ENCODE measurements at places on chromosomes 5 and 9.

- no peak for DNase-seq
These were observed 12.7 kb downstream of the STK10 start for GRCh38 chr5:172175263-172175719.

GRCh38 chr9:112007575-112008240 lies 111.1 kb downstream of the UGCG start:
- DNase-seq: no peak

GRCh38 chr9:4510546-4511322 lies 20.5 kb downstream of the SLC1A1 start:
- DNase-seq: no peak

DNA sequence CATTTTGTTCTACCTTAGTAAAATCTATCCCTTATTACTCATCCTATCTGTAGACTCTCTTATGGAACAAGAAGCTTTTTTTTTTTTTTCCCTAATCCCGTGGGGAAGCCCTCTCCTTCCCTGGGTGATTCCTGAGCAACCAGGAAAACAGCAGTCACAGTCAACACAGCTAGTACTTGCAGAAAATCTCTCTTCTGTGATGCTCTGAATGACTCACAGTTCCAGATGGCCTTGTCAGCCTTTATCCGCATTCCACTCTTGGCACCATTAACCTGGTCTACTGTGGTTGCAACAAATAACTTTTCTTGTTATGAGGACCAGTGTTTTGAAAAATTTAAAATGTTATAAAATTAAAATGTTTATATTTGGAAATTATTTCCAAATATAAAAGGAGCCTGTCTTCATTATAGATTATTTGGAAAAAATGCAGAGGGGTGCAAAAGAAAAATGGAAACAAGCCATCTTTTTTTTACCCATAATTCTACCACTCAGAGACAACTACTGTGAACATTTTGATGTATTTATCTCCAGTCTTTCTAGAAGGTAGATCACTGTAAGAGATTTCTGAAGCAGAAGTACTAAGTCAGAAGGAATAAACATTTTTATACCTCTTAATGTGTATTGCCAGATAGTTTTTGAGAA lies 486.7 kb downstream of the RAB3C start:
- DNase-seq: peak; percentile 79

DNA sequence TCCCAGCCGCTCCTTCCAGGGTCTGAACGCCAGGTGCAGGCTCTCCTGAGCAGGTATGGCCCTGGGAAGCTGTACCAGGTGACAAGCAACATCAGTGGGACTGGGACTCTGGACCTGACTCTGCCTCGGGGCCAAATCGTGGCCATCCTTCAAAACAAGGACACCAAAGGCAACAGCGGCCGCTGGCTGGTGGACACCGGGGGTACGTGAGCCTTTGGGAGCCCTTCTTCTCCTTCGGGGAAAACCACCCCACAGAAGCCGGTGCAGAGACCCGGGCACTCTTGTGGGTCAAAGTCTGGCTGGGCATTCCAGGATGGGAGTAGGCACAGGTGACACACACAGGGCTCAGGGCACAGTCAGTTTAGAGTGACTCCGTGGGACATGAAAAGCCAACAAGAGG lies 45.8 kb downstream of the ARHGEF37 start:
- no peak for DNase-seq

DNA sequence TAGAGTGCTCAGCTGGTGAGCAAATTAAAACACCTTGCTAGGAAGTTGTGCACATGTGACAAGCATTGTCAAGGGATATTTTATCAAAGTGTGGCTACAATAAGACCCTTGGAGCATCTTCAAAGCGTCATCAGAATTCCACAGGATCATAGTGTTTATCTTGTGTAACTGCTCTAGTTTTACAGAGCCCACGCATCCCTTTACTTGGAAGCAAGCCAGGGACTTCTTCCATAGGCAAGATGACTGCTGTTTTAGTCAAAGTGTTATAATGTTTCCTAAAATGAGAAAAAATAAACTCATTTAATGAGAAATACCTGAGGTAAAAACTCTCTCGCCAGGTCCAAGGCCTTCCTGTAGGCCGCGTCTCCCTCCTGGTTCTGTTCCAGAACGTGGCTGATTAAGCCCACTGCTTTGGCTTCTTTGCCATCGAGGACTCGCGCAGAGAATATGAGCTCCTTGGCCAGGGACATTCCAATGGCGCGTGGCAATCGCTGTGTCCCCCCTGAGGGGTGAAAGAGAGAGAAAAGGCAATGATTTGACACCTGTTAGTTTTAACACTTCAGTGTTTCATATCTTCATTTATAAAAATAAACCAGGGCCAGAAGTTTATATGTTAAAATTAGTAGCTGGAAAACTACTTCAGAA lies 141.1 kb downstream of the AUH start:
- no peak for DNase-seq

DNA sequence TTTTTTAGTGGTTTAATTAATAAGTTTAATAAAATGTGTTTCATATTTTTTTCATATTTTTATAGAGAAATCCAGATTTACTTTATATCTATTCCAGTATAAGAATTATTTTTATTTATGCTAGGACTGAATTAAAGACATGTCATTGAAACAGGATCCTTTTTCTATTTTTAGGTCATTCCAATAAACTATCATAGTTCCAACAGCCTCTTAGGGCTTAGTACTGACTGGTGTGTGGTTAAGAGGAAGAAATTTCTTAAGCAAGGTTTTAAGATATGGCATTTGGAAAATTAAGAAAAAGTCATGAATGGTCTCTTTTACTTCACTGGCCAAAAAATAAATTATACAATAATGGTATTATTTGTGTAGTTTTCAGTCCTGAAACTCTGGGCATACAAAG lies 31.2 kb upstream of the PRR16 start:
- no peak for DNase-seq

DNA sequence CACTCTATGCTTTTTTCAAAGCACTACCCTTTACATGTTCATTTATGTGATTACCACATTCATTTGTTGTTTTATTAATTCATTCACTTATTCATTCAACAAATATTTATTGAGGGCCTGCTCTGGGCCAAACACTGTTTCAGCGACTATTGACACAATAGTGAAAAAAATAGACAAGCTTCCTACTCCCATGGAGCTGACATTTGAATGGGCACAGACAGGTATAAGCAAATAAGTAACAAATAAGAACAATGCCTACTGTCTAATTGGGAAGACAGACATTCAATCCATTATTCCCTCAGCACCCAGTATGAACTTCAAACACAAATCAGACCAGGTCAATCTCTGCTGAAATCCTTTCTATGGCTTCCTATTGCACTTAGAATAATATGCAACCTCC lies 156.9 kb upstream of the NR3C1 start:
- no peak for DNase-seq

DNA sequence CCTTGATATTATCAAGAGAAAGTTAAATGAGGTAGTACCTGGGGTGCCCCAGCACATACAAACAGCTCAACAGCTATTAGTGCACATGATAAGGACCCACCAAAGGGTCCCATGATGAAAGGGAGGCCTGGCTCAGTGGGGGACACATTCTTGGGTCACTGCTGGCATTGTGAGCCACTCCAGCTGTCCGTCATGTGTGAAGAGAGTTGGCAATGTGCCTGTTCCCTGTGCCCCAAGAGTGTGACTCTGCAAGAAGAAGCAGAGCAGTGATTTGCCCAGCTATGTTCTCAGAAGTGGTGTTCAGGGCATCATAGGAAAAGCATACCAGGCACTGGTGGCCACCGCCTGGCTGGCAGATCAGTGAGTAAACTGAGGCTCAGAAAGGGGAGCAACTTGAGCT lies 37.1 kb upstream of the TDRD7 start:
- no peak for DNase-seq

DNA sequence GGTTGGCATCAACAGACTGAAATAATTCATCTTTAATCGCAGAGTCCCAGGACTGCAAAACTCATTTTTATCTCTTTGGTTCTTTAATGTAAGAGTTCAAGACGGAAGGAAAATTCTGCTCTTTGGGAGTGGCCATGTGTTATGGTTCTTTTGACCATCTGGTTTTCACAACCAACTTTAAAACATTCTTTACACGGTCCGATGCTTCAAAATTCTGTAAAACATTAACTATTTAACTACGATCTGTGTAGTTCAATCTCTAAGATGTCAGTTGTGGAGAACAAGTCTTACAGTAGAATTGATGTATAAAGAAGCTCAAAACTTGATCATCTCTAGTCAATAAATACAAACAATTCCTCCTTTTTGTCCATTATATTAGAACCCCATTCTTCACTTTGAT lies 83.0 kb downstream of the CMYA5 start:
- DNase-seq: no peak

- no peak for DNase-seq
These were observed 82.2 kb upstream of the TLE1 start for GRCh38 chr9:81771571-81771970.

GRCh38 chr5:144275329-144275728 lies 104.7 kb downstream of the KCTD16 start:
- no peak for DNase-seq

- no peak for DNase-seq
These were observed 29.5 kb downstream of the SH3PXD2B start for GRCh38 chr5:172424808-172425207.

GRCh38 chr5:173909199-173909598 lies 21.1 kb downstream of the CPEB4 start:
- no peak for DNase-seq

- DNase-seq: no peak
These were observed 30.3 kb downstream of the ZNF608 start for GRCh38 chr5:124716169-124716568.

GRCh38 chr5:43298443-43298842 lies 14.8 kb downstream of the HMGCS1 start:
- no peak for DNase-seq

- DNase-seq: no peak
These were observed 227.8 kb downstream of the MELK start for GRCh38 chr9:36800455-36800854.

DNA sequence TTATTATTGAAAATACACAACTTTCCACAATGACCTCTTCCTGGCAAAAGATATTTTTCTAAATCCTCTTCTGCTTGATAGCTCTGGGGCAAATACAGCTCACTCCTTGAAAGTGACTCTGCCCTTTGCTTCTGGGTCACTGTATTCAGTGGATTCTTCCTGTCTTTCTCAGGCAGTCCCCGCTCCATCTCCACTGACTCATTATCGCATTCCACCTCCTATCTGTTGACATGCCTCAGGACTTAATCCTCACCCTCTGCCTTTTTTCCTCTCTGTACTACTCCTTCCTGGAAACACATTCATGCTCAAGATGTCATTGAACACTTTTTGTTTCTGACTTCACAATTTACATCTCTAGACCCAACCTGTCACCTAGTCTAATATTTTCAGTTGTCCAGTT lies 8.4 kb upstream of the RGS7BP start:
- no peak for DNase-seq

DNA sequence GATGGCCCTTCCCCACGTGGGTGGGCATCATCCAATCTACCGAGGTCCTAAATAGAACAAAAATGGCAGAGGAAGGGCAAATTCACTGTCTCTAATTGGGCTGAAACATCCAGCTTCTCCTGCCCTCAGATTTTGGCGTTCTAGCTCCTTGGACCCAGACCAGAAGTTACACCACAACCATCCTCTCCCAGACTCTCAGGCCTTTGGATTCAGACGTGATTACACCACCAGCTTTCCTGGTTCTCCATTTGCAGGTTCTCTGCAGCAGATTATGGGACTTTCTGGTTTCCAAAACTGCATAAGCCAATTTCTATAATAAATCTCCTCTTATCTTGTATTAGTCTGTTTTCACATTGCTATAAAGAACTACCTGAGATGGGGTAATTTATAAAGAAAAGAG lies 73.6 kb upstream of the STARD4 start:
- DNase-seq: no peak

- DNase-seq: peak; percentile 43
These were observed 21.3 kb downstream of the KCTD16 start for GRCh38 chr5:144191998-144192397.

Measured in BJ (cell line).